ENCODE measurements at places on chromosomes 16 and 17.

DNA sequence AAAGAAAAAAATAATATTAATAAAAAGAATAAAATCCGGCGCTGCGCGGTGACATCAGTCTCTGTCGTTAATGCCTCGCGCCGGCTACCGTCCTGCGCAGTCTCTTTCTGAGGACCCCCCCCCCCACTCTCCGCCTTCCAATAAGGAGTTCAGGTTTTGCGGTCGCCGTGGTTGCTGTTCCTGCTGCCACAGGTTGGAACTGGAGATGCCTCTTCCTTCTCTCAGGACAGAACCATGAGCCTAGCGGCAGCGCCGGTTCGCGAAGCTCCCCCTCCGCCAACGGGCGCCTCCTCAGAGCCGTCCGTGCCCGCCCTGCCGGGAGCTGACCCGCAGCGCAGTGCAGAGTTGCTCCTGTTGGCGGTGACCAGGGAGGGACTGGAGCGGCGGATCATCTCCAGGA is 2093.4 kb downstream of the TP53TG3F start:
- DNase-seq, result no peak

GRCh38 chr16:66961914-66962313 is 848 bp downstream of the CES3 start:
- no peak for DNase-seq

DNA sequence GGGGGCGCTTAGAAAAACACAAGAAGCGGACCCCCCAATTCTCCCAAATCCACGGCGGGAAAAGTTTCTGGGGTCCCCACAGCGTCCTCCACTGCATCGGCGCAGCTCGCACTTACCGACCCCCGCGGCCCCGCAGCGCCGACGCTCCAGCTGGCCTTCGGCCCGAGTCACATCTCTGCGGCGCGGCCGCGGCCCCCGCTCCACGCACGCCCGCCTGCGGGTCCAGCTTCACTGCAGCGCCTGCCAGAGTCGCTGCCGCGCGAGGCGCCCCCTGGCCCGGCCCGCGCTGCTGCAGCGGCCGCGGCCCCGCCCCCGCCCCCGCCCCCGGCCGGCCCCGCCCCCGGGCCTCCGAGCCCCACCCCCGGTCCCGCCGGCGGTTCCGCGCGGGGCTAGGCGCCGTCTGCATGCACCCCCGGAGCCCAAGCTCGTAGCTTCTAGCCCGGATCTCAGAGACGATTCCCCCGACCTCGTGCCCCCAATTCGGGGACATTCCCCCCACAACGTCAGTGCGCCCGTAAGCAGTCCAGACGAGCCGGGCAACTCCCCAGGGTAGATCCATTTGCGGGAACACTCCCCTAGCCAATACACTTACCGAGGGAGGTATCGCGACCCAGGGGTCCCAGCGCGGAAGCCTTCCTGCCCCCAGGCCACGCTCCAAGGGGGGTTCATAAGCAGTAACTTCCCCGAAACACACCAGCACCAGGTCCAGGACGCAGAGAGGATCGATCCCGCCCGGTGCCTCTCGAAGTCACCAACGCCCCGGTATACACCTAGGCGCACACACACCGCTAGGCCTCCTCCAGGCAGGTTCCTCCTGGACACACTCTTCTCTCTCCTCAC is at the start of gene GPRC5B:
TSS of gene GPRC5B (minus strand) at position 238 of the 840 bp plus-strand sequence. CDS start 12,003 bp downstream, outside the sequence.
- DNase-seq, result no peak

DNA sequence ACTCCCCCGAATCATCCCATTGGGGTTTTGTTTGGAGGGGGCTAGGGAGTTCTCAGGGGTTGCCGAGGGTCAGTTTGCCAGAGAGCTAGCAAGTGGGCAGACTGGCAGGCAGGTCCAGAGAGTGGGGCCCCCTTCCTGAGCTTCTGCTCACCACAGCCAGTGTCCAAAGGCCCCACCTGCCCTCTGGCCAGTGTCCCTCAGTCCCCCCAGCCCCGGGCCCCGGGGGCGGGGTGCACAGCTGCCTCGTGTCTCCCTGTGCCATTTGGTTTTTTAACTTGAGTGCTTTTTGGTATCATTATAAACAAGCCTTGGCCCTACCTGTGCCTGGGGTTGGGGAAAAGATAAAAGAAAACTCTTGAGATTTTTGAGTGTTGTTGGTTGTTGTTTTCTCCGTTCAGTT is 91.8 kb downstream of the CCDC182 start:
- no peak for DNase-seq

DNA sequence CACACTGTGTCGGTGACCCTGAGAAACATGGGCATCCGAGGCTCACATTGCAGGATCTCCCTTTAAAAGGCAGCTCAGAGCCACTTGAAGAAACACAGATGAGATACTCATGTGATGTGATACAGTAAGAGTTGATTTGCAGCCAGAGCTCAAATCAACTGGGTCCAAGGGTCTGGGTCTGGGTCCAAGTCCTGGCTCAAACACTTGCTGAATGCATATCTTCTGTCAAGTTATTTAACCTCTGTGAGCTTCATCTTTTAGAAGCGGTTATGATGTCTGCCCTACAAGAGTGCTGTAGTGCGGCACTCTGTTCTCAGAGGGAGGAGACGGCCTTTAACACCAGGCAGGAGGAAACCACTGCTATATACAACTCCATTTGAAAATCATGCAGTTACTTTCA is 6.4 kb downstream of the KRT38 start:
- no peak for DNase-seq

DNA sequence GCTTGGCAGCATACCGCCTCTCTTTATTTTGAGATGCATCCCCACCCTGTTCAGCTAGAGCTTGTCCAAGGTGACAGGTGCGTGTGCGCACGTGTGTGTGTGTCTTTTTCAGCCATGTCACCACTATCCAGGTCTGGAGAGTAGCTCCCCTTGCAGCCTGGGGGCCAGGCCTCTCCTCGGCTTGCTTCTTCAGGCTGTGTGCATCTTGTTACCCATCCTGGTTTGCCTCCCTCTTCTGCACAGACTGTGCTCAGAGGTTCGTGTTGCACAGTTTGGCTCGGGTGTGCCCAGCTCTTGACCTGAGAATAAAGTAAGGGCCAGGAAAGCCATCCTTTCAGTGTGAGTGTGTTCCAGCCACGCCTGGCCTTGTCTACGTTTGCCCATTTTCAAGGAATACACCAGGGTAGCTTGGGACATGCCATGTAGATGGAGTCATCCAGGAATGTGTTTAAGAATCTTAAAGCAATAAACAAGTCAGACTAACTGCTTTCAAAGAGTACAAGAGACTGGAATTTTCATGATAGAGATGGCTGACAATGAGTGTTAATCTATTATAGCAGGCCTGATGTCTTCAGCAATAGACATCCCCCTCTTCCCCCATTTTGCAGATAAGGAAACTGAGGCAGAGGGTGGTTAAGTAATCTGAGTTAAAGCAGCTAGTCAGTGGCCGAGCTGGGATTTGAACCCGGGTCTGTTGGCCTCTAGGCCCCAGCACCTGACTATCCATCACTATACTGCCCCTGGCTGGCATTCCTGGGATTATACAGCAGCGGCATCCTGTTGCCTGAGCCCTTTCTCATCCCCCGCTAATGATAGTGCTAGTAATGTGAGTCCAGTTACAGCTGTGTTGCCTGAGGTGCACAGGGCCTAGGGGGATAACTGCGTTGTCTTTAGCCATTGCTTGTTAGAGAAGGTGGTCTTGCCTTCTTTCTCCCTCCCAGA is 77.9 kb downstream of the KSR1 start:
- DNase-seq, result no peak

DNA sequence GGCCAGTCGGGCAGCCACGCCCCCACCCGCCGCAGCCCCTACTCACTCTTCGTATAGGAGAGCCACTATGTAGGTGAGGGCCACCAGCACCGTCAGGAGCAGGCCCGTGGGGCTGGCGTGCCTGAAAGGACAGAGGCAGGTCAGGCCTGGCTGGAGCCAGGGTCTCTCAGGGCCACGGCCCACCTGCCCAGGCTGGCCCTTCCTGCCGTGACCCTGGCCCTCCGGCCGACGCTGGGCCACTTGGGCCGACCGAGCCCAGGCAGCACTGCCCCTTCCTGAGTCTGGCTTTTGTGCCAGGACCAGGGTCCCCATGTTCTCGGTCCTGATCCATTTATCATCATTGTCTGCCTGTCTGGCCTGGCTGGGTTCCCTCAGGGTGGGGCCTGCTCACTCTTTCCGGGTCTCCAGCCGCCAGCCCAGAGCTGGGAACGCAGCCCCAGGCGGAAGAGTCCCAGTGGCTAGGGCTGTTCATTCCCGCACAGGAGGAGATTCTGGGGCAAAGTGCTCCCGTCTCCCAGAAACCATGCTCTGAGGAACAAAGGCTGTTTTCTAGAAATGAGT is 10.1 kb upstream of the RASD1 start:
- DNase-seq, result no peak

DNA sequence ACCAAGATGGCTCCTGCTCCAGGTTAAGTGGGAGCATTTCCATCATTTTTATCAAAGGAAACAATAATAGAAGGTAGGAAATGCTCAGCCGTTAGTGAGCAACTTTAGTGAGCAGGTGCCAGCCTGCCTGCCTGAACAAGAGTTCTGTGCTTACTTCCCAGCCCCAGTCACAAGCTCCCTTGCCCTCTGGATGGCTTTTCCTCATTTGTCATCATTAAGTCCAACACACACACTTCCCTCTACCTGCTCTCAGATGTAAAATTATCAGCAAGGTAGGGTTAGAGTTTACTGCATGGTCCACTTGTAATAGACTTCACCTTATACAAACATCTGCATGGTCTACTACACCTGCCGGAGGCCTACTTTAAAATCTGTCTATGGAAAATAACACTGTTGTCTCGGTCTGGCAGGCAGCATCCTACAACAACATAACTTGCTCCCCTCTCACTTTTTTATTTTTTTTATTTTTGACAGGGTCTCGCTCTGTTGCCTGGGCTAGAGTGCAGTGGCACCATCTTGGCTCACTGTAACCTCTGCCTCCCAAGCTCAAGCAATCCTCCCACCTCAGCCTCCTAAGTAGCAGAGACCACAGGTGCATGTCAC is 12.7 kb downstream of the TEX2 start:
- DNase-seq, result no peak

DNA sequence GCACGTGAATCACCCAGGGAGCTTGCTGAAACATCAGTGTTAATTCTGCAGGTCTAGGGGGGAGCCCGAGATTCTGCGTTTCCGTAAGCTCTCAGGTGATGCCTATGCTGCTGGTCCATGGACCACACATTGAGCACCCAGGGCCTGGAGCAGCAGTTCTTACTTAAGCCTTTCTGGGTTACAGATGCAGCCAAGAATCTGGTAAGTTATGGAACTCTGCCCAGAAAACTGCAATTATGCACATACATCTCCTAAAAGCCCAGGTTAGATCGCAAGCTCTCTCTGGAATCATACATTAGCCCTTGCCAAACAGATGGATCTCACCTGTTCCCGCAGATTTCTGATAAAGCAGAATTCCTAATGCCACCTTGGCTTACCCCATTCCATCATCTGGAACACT is 265.9 kb upstream of the SALL1 start:
- no peak for DNase-seq

GRCh38 chr16:4200781-4201137 is 41.1 kb downstream of the SRL start:
- no peak for DNase-seq

DNA sequence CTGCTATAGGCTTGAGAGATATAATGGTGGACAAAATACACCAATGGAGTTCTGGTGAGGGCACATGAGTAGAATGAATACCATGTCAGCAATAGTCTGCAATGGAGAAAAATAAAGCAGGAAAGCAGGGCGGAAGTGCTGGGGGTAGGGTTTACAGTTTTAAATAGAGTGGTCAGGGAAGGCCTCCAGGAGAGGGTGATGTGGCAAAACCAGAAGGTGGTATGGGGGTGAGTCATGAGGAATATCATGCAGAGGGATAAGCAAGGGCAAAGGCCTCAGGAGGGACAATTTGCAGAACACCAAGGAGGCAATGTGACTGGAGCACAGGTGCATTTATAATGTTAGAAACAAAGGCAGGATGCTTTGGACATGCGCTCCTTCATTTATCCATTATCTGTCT is 102.0 kb downstream of the ITFG1 start:
- DNase-seq, result no peak

DNA sequence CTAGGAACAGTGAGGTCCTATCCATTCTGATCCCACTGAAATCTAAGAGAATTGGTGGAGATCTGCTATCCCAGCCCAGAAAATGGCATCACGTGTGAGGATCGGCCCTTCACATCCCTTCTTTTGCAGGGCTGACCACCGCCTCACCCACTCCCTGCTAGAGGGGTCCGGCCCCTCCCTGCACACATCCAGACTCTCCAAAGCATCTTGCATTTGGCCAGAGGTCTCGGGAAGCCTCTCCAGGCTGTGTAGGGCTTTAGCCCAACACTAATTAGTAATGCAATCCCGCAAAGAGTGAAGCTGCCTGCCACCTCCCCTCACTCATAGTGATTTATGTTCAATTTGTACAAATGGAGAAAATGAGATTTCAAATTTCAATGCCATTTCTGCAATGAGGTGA is 434.4 kb upstream of the ZFHX3 start:
- DNase-seq, result no peak

DNA sequence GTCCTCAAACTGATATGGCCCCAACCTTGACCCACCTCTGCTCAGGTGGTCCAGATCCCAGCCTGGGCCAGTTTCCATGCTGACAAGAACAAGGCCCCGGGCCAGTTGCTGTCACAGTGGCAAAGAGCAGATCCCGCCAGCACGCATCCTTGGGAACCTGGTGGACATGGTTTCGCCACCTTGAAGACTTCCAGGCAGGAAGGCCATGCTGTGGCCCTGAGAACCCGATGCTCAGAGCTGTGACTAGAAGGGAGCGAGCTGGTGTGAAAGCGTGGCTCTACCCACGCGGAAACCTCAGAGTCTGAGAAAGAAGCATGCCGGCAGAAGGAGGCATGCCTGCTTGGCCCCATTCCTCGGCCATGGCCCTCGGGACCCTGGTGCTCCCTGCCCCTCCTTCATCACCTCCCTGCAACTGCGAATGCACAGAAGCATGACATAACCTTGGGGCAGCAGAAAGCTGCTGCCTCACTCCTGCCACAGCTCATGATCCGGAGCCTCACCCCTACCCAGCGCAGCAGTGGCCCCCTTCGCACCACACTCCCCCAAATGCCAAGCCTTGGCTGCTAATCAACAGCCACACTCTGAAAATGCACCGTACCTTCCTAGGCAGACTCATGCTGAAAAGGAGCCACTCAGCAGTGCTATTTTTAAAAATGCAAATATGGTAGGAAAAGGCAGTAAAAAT is 33.2 kb downstream of the UBE2O start:
- DNase-seq, result no peak

- DNase-seq, result peak; percentile 62
Observed at GRCh38 chr16:2663553-2664546, 18.5 kb upstream of the KCTD5 start.

GRCh38 chr17:41734949-41735313 is 488 bp upstream of the HAP1 start:
- DNase-seq, result no peak

- DNase-seq, result peak; percentile 45
Observed at GRCh38 chr17:78343543-78344201, 16.2 kb downstream of the SOCS3 start.

- DNase-seq, result peak; percentile 92
Observed at GRCh38 chr17:44899074-44899782, at the start of gene EFTUD2. Gene EFTUD2, minus strand, starts transcription at chr17:44899445. Its CDS starts 4,924 bp downstream, at chr17:44894521.

GRCh38 chr16:50861451-50861850 is 119.6 kb downstream of the CYLD start:
- no peak for DNase-seq

DNA sequence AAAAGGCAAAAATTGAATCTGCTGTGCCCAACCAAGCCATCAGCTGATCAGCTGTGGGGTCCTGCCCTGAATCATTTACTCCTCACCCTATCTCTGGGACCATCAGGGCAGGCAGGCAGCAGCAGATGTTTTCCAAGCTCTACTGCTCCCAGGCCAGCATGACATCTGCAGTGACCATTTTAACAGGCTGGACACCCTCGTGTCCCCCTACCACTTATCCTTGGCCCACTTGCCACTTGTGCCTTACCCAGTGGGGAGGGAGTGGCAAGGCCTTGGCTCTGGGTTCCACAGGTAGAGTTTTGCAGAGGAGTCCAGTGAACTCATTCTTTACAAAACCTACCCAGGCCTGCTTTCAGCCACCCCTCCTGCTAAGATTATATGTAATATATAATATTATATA is 12.0 kb upstream of the CA4 start:
- no peak for DNase-seq

Data from HT-29 (cell line).